ENCODE measurements at places on chromosomes 7 and 10.

- DNase-seq, result no peak
Measured at GRCh38 chr7:91949221-91950009, 8.8 kb downstream of the AKAP9 start.

DNA sequence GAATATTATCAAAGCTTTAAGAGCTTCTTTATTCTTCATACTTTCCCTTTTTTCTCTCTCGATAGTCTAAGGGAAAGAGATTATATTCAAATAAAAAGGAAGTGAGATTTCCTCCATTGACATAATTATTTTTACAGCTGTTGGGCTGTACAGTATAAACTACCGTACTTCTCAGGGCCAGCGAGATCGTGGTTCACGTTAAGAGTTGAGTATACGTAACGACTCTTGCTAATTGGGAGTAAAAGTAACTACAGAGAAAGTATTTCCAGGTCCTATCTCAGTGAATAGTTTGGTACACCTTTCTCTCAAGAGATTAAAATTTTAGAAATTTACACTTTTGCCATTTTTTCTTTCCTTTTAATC is 57.8 kb downstream of the INPP5F start:
- DNase-seq, result no peak

DNA sequence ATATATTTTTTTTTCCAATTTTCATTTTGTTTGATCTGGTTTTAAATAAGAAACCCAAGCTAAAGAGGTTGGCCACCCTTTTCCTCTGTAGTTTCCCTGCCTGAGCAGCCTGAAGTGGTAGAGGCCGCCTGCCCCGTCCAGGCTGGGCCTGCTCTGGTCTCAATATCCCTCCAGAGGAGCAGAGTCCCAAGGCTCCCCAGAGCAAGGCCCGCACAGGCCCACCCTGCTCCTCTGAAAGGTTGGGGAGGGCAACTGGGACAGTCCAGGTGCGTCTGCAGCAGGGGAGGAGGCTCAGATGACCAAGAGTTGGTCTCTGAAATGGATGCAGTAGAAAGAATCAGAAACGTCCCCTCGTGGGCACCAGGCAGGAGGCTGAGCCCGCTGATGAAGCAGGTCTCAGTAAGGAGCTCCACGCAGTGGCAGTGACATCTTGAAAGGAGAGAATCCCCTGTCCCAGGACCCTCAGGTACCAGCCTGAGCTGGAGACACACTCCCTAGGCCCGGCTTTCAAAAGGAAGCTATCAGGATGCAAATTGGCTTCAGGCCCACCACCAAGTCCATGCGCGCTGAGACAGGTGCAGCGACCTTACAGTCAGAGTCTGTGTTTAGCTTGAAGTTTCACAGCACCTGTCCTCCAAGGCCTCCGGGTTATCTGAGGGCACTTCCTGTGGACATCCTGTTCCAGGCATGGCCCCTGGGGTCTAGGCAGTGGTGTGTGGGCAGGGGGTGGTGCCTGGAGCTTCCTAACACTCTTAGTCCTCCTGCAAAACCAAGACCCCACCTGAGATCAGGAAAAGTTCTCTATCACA is 37.7 kb downstream of the EN2 start:
- no peak for DNase-seq

DNA sequence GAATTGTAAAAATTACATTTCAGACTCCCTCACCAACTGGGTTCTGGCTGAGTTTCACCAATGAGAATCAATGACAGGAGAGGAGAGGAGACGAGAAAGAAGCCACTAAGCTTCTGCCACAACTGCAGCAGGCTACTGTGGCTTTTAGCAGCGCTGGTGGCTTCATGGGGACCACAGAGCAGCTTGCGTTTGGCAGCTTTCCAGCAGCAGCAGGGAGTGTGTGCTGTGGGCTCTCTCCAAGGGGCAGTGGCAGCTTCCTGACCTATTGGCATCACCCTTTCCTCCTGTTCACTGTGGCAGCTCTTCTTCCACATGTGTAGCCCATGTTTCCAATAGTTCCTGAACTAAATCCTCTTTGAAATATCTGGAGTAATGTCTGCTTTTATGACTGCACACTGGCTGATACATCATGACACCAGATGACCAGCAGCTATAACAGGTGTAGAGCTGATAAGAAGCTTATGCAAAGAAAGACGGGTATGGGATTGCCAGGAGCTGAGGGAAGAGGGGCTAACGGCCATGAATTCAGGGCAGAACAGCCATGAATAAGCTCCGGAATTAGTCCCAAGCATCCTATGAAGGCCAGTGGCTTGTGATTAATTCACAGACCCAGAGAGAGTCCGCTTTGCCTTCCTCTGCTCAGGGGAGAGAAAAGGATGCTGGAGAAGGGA is 46.8 kb downstream of the KCNH2 start:
- peak; percentile 44 for DNase-seq

DNA sequence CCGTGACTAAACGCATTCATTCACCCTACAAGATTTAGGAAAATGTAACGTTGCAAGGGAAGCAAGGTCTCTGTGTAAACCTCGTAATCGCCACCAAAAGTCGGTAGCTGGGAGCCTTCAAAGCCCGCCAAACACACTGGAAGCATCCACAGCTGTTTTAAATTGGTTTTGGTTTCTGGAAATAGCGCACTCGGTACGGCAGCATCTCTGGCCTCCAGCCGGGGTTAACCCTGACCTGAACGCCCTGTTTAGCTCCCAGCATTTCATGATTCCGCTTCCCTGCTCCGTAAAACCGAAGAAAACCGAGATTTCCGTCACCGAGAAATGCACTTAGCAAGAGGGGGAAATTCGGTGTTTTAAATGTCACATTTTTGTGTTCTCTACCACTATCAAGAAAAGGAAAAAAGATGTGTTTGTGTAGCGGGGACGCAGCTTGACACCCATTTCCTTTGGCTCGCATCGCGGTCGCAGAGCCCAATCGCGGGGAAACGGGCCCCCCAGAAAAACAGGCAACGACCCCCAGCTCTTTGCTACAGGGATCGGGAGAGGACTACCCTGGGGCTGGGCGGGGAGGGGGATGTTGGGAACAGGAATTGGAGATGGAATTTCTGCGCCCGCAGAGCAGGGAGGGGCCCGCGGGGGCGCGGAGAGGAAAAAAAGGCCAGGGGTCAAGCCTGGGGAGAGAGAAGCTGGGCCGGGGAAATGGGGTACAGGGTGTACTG is 646 bp downstream of the SGCE start:
- DNase-seq, result no peak

DNA sequence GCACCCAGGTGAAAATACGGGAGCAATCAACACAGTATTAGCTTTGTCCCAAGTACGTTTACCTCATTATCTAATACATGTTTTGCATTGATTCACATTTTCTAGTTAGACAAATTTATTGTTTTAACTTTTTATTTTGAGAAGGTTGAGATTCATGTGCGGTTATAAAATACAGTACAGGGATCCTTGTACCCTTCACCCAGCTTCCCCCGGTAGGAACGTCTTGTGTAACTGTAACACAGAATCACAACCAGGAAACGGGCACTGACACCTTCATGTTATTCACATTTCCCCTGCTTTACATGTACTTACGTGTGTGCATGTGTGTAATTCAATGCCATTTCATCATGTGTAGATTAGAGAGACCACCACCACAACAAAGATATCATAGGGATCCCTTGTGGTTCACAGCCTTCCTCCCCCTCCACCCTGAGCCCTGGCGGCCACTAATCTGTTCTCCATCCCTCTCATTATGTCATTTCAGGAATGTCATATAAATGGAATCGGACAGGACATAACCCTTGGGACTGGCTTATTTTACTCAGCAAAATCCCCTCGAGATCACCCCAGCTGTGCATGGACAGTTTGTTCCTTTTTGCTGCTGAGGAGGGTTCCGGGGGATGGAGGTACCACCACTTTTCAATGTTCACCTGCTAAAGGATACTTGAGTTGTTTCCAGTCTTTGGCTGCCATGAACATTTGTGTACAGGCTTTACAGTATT is 46.5 kb upstream of the C10orf71 start:
- no peak for DNase-seq

GRCh38 chr7:73573276-73573675 is 5.1 kb downstream of the TBL2 start:
- DNase-seq, result no peak

DNA sequence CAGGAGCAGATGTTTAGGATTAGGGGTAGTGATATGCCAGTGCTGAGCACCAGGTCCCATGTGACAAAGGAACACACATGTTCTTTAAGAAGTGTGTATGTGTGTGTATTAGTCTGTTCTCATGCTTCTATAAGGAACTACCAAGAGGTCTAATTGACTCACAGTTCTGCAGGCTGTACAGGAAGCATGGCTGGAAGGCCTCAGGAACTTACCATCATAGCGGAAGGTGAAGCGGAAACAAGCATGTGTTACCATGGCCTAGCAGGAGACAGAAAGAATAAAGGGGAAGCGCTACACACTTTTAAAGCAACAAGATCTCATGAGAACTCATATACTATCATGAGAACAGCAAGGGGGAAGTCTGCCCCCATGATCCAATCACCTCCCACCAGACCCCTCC is 22.8 kb upstream of the PDZD8 start:
- no peak for DNase-seq

- no peak for DNase-seq
Measured at GRCh38 chr10:64346389-64346788, 825.2 kb downstream of the REEP3 start.

DNA sequence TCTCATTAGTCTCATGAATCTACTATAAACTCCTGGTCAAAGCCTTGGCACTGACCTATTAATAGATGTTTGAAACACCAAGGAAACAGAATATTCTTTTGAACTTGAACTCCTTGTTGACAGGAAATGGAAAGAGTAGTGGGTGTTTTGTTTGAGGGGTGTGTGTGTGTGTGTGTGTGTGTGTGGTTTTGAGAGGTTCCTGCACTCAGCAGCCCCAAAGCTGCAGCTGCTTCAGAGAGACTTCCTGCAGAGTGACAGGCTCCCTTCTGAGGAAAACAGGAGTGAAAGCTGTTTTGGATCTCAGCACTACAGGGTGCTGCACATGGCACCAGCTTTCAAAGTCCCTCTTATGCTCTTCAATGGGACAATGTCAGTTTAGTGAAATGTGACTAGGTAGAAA is 546.5 kb upstream of the STEAP1 start:
- peak; percentile 50 for DNase-seq

GRCh38 chr10:61608255-61609033 is 54.3 kb upstream of the CABCOCO1 start:
- no peak for DNase-seq

DNA sequence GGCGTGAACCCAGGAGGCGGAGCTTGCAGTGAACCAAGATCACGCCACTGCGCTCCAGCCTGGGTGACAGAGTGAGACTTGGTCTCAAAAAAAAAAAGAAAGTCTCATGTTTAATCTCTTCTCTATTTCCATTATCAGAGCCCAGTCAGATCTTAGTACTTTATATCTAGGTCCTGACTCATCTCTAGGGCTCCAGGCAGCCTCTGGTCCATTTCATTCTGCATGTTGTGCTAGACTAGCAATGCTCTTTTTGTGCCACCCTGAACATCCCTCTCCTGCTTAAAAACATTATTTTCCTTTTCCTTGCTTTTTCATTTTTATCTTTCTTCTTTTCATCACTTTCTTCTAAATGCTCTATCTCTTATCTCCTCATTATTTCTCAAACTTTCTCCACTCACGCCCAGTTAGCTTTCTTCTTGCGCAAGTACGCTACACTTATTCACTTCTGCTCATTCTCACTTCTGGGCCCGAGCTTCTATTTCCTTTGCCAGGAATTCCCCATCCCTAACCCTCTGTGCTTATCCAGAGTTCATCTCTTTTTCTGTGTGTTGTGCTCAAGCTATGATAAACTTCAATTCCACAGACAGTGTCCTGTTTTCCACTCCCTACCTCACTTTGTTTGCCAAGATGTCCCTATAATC is 63.9 kb downstream of the BTAF1 start:
- DNase-seq, result no peak

- no peak for DNase-seq
Measured at GRCh38 chr7:139588632-139589031, 65.1 kb downstream of the CLEC2L start.

GRCh38 chr10:44879531-44879899 is 31.6 kb upstream of the TMEM72 start:
- DNase-seq, result no peak
